ENCODE measurements at places on chromosomes 12 and 14.

GRCh38 chr12:121549075-121549474, 31.7 kb downstream of the KDM2B start:
- no peak for DNase-seq

DNA sequence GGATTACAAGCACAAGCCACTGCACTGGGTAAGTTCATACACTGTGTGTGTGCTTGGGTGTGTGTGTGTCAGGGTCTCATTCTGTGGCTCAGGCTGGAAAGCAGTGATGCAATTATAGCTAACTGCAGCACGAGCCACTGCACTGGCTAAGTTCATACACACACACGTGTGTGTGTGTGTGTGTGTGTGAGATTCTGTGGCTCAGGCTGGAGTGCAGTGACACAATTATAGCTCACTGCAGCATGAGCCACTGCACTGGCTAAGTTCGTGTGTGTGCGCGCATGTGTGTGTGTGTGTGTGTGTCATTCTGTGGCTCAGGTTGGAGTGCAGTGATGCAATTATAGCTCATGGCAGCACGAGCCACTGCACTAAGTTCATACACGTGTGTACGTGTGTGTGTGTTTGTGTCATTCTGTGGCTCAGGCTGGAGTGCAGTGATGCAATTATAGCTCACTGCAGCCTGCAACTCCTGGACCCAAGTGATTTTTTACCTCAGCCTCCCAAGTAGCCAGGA, 85.4 kb downstream of the HECTD1 start:
- DNase-seq = no peak

DNA sequence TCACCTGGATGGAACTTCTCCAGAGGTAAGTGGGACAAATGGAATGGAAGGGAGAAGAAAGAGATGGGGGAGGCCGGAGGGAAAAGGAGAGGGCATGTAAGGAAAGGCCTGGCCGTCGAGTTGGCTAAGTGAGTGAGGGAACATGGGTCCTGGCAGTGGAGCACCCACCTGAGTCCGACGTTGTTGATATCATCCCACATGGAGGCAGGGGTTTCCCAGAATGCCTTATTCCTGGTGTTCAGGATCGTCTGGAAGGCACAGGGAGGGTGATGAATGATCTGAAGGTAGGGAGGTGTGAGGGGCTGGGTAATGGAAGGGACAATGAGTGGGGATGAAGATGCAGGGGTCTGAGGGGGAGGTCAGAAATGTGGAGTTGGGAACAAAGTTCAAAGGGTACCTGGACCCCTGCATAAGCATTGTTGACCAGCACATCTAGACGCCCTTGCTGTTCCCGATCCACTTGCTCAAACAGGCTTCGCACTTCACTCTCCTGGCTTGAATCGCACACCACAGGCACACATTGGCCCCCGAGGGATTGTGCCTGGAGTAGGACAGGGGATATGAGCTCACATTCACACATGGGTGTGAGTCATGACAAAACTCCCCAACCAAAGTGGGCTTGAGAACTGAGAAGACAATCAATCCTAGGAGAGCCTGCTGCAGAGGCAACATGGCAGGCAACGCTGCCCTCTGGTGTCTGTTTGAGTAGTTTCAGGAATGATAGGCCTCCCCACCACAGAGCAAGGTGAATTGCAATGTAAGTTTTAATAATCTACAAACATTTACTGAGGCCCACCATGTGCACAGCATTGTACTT, 3.0 kb downstream of the DHRS1 start:
- peak; percentile 75 for DNase-seq

DNA sequence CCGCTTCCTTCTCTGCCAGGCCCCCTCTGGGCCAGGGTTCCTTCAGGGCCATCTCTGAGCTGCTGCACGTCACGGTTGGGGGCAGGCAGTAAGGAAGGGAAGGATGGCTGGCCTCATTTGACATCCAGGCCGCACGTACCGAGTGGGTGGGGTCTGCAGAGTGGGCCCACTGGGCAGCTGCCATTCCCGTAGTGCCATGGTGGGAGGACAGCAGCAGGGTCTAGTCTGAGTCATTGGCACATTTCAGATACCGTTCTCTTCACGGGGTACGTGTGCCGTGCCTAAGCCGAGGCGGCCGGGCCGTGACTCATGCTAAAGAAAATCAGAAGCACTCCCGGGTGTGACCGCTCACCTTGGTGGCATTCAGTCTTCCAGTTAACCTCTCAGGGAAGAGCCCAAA, 43.9 kb downstream of the IL31 start:
- no peak for DNase-seq

GRCh38 chr12:122860040-122860853, 25.0 kb downstream of the HIP1R start:
- peak; percentile 69 for DNase-seq

DNA sequence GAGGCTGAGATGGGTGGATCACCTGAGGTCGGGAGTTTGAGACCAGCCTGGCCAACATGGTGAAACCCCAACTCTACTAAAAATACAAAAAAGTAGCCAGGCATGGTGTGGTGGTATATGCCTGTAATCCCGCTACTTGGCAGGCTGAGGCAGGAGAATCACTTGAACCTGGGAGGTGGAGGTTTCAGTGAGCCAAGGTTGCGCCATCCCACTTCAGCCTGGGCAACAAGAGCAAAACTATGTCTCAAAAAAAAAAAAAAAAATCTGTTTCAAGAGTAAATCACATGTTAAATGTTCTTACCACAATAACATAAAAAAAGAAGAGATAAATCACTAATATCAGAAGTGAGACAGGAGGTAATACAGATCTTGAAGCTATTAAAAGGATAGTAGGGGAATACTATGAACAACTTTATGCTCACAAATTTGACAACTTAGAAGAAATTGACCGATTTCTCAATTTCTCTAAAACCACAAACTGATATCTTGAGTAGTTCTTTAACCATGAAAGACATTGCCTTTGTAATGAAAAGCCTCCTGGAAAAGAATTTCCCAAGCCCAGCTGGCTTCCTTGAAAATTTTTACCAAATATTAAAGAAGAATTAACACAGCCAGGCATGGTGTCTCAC, 37.7 kb downstream of the TAOK3 start:
- no peak for DNase-seq

GRCh38 chr12:107159384-107159900, 66.1 kb upstream of the CRY1 start:
- DNase-seq = no peak

DNA sequence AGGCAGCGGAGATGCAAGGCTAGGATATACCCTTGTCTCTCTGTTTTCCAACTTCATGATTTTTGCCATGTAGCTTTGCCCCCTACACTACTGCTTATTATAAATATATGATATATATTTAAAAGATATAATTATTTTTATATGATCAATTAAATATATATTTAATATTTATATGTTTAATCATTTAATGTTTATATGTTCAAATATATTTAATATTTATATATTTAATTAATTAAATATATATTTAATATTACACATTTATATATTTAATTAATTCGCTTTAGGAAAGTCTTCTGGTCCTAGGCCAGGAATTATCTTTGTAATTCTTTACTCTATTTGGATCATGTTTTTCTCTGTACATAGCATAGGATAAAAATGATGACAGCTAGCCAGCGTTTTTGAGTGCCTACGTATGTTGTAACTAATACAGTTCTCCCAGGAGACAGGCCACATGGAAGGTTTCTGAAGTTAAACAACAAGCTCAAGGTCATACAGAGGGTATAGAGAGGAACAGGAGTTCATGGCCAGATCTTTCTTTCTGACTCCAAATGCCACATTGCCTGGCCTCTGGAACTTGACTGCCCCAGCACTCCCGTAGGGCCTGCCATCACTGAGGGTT, 192.5 kb downstream of the KCNA5 start:
- DNase-seq = no peak
